Naive thymus-derived CD8-positive, alpha-beta T cell (primary cell): ENCODE measurements at places on chromosomes 6 and 20.
A peak's percentile ranks its signal among the peaks of the same experiment; 100 is the strongest.

DNA sequence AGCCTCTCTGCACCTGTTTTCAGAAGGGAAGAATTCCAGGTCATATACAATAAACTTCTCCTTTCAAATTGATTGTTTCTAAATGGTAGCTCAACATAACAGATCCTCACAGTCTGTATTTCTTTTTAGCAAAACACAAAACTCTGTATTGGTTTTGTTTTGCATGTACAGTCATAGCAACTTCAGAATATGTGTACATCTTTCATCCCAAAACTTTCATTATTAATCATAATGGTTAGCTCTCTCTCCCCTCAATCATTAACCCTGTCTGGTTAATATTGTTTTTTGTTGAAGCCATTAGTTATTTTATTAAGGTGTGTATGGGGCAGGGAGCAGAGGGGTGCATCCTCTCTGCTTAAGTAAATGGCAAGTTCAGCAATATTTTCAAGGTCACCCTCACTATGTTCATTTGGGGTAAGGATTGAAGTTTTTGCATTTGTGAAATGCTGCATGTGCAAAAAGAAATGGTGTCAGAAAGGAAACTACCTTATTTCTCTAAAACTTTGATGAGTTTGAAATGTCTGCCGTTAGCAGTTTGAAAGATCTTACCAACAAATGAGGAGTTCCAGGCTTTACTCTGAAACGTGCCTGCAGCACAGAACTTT, 136.8 kb upstream of the BTBD3 start:
- no peak for DNase-seq

GRCh38 chr6:64155063-64155462, 519.5 kb downstream of the PHF3 start:
- no peak for DNase-seq

GRCh38 chr6:101108286-101108685, 227.2 kb upstream of the ASCC3 start:
- no peak for DNase-seq

GRCh38 chr20:45819466-45819865, 7.0 kb downstream of the UBE2C start:
- DNase-seq, result no peak

DNA sequence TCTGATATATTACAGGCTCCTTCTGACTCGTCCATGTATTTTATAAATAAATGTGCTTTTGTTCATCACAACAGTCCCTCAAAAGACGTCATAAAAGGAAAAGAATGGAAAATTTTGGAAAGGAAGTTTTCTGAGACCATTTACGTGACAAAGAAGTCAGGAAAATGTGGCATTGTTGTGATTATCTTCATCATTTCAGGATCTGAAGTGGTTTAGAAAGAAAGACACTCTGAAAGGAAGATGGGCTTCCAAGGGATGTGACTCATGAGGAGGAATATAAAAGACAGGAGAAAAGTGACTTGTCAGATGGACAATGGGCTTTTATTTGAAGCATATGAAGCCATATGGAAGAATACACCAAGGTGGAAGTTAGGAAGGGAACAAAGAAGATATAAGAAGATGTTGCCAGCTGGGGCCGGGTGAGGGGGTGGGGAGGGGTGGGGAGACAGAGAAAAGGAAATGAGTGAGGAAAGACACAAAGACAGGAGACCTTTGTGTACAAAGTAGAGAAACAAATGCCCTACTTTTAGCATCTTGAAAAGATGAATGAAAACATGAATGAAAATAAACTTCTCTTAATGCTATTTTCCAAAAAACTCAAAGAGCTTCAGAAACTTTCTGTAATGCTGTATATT, 190.3 kb upstream of the PREP start:
- DNase-seq, result no peak

GRCh38 chr6:149331043-149331807, 13.7 kb downstream of the TAB2 start:
- no peak for DNase-seq

- DNase-seq, result no peak
These were observed 315.4 kb downstream of the ADGRG6 start for GRCh38 chr6:142617158-142617557.

DNA sequence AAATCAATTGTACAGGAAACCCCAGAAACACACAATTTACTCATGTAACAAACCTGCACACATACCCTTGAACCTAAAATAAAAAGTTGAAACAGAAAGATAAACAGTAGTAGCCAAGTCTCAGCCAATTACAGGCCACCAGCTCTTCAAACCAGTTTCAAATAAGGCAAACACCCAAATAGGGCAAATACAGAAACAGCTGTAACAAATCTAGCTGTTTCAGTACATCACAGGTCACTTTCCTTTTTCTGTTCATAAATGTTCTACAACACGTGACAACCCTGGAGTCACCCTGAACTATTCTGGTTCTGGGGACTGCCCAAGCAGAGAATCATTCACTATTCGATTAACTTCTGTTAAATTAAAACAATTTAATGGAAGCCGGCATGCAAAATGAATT, 329.0 kb downstream of the GJA1 start:
- DNase-seq, result no peak

- DNase-seq, result no peak
These were observed 57.4 kb upstream of the EMILIN3 start for GRCh38 chr20:41424011-41424410.

- no peak for DNase-seq
These were observed 377.7 kb downstream of the THBS2 start for GRCh38 chr6:168875811-168876576.

DNA sequence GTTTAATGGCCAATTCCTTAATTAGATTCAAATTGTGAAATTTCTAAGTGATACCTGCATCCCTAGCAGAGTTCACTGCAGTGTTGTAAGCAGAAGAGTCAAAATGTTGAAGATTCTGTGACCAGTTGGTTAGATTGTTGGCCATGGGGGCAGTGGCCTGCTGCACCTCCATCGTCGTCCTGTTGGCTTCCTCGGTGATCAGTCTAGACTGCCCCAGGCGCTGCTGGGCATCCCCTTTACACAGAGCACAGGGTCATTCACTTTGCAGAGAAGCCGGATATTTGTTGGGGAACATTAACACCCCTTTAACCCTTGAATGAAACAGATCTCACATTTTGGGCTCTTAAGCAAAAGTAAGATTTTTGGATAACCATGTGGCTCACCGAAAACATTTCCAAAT, 60.7 kb downstream of the FAM229B start:
- no peak for DNase-seq

DNA sequence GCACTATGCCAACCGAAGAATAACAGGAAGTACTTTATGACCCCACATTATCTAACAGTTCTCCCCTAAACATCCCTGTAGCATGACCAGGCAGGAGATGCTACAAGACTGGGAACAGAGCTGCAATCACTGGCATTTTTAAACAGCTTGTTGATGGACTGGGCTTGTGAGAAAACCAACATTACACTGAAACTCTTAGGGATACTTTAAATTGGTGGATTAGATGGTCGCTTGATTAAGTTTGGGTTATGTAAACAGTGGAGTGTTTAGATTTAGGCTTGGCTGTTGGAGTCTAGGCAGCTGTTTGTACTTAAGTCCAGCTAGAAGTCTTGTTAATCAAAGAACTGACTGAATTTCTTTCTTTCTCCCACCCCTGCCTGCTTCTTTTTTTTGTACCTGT, 234.1 kb upstream of the BMP2 start:
- no peak for DNase-seq

DNA sequence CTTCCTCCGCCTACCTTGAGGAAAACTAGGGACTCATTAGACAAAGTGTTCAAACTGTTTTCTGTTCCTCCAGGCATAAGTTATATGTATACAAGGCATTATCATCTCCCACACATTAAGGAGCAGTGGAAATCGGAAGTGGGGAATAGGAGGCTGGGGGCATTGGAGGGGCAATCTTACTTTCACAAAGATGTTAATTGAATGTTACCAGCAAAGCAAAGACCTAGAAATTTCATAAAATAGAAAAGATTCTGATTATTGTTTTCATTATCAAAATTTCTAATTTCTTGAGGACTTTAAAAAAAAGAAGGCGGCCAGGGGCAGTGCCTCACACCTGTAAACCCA, 501.7 kb upstream of the JARID2 start:
- no peak for DNase-seq

GRCh38 chr20:32834972-32835371, 15.2 kb downstream of the MAPRE1 start:
- DNase-seq, result no peak

DNA sequence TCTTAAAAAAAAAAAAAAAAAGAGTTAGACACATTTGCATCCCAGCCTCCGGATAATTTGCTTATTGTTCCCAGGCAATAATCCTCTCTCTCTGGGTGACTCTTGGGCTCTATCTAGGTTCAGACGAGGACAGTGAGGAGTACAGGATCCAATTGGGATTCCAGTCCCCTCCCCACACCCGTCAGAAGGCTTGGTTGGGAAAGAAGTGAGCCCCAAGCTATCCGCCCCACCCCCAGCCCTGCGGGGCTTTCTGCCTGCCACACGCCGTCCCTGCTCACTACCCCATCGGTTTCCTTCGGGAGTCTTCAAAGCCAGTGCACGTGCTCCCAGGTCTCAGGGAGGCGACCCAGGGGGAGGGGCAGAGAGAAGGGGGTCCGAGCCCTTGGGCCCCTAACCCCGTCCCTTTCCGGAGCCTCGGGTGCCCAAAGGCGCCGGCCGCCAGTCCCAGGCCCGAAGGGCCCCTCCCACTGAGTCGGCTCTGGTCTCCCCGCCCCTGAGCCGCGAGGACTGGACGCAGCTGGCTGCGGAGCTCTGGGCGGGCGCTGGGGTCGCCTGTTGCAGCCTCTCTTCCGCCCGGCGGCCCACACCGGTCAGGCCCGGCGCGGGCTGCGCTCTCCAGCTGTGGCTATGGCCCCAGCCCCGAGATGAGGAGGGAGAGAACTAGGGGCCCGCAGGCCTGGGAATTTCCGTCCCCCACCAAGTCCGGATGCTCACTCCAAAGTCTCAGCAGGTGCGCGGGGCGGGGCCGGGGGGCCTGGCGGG, 2.5 kb downstream of the MYMX start:
- no peak for DNase-seq

- peak; percentile 26 for DNase-seq
These were observed 38.0 kb downstream of the PKHD1 start for GRCh38 chr6:52049252-52050050.

DNA sequence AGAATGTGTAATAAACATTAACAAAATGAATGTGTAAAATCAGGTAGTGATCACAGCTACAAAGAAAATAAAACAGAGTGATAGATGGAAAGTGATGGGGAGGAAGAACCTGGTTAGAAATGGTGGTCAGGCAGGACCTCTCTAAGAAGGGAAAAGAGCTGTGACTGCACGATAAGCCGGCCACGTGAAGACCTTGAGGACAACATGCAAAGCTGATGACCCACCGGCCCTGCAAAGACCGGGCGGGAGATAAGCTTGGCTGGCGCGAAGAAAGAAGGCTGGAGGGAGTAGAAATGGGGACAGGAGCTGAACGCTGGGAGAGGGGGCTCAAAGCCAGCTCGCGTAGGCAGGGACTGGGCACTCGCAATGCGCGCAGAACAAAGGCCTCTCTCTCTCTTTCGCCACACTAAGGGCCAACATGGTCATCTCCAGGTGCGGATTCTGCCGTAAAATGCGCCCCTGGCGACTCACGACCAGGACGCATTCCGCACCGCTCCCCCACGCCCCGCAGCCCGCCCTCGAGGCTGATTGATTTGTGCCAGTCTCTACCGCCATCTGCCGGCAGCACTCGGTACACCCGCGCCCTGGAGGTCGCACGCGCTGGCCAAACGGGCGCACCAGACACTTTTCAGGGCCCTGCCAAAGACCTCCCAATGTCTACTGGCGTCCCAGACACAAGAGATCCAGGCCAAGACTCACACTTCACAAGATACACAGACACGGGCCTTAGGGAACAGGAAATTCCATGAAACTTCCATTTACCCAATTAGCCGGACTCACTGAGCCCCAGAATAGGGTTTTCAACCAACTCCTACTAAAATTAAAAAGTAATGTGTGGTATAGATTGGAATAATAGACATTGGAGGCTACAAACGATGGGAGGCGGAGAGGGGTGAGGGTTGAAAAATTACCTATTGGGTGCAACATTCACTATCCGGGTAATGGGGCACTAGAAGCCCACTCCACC, 9.4 kb downstream of the DEFB132 start:
- DNase-seq, result peak; percentile 94

GRCh38 chr20:10710991-10711775, 37.4 kb upstream of the JAG1 start:
- DNase-seq, result no peak

DNA sequence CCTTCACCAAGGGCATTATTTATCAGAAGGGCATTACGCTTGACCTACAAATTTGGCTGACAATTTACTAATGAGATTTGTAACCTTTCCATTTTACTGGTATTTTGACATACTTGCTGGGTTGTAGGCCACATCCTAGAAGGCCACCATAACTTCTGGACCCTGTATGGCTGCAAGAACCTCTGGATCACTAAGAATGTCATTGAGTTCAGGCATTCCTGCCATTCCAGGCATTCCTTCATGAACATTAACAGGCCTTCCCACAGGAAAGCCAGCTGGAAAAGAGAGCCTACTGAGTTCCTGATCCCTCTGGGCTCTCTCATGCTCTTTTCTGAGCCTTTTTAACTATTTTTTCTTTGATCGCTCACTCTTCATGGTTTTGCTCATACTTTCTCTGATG, 28.4 kb upstream of the SLC35A1 start:
- no peak for DNase-seq

DNA sequence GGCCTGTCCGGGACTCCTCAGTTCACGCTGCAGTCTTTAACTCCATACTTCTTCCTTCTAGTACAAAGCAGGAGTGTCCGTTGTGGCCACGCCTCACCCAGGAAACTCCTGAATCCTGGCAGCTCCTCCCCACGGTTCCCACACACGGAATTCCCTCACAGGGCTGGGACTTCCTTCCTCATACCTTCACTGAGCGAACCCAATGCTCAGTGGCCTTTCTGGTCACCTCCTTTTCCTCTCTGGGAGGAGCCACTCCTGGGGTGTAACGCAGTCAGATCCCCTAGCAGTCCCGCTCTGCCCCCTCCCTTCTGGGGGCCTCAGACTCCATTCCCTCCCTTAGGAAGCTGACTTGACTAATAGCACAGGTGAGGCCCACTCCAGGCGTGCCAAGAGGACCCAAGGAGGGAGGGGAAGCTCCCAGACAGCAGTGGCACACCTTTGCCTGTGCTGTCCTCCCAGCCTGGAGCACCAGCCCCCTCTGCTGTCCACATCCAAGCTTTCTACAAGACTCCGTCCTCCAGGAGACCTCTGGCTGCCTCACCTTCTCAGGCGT, at the start of gene SLC52A3:
TSS of gene SLC52A3 (minus strand) at position 75 of the 553 bp plus-strand sequence. CDS start 2,726 bp downstream, outside the sequence.
- DNase-seq, result peak; percentile 34

DNA sequence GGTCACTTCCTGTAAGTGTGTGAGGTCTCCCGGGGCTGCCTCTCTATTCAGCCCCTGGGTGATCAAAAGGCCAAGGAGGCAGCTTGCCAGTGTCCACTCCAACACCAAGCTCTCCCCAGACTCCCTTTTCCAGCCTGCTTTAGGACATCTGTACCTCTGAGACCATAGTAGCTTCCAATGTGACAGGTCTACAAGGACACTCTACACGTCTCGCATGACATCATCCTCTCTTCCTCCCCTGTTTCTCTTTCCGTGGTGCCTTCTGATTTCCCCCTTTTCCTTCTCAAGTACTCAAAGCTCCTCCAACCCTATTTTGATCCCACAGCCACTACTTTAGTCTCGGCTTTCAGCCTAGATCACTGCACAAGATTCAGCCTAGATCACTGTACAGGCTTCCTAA, 26.4 kb downstream of the HLA-F start:
- DNase-seq, result no peak

- no peak for DNase-seq
These were observed 77.5 kb downstream of the TXNDC5 start for GRCh38 chr6:7832904-7833750.

GRCh38 chr6:56890066-56890465, 64.8 kb upstream of the BEND6 start:
- DNase-seq, result no peak

- peak; percentile 55 for DNase-seq
These were observed 47.2 kb downstream of the FOXF2 start for GRCh38 chr6:1436334-1437306.

- DNase-seq, result no peak
These were observed 70.0 kb downstream of the PSMG4 start for GRCh38 chr6:3328796-3329195.
